Glomerular endothelial cell (primary cell): ENCODE measurements at places on chromosomes 16 and 17. TPM values are rescaled to one million over a fixed set of nuclear protein-coding genes. Genes with fewer than 3 reads are reported as not detected.

The CLEC18B gene
- 0.58 TPM in 1 of 2 replicates, not detected in the other for total RNA-seq

The GDPD1 gene
- 3.0 and 6.3 TPM in 2 replicates for total RNA-seq

The TERB1 gene
- not detected in 2 replicates for total RNA-seq

The TP53TG3C gene
- not detected in 2 replicates for total RNA-seq

The MMP15 gene
- 41.2 and 60.8 TPM in 2 replicates for total RNA-seq

The ZFPM1 gene
- total RNA-seq, result 1.6 and 3.3 TPM in 2 replicates

DNA sequence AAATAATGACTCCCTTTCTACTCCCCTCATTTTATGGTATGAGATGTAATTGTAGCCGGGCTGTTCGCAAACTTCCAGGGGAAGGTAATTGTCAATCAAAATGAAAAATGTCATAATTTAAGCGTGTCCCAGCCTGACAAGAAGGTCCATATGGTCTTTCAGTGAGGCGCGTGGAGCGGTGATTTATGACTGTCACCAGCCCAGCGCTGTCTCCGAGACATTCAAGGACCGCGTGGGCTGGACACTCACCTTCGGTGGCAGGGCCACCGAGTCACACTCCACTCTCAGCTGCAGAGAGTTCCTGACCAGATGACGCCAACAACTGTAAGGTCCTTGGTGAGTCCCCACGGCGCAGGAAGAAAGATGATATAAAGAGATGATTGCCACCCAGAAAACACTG is 157.7 kb upstream of the TNRC6C start:
- DNase-seq, result no peak

DNA sequence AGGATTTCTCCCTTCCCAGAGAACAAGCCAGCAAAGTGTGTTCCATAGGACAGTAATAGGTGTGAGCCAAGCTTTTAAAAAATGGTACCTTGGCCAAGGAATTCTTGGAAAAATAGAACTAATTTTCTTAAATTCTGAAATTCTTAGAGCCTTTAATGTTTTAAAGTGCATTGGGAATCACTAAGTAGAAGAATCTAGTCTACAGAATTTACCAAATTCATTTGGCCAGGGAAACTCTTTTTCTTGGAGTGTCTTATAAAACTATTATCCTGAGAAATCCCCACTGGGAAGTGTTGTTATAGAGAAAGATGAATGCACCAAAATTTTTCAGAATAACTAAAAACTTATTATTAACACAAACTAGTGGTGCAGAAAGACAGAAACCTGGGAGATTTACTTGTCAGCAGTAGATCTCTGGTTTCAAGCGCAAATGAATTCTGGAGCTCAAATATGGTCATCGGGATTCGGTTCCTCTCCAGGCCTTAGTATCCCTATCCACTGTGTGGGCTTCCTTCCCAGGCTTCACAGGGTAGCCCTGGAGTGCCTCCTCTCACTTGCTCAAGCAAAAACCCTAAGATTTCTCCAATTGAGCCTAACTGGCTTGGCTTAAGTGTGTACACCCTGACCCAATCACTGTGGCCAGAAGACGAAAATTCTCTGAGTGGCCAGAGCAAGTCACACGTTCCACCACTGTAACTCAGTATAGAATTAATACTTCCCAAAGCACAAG is 217.8 kb downstream of the CHD9NB start:
- no peak for DNase-seq

GRCh38 chr16:88706965-88707826 is 893 bp downstream of the CTU2 start:
- DNase-seq, result no peak

DNA sequence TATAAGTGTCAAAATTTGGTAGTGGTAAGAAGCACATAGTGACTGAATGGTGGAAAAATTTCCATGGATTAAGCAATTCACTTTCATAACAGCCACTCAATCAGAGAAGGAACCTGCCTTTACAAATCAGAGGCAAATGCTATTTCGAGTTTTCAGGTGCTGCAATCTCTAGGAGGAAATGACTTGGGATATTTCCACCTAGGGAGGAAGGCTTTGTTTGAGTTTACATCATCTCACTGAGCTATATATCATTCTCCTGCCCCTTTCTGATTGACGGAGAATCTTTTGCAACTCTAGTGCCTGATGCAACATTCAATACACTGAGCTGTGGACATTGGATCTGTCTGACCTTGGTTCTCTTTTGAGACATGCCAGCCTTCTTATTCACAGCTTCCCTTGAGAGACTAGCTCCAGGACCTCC is 26.3 kb downstream of the MARCHF10 start:
- no peak for DNase-seq

GRCh38 chr17:77190576-77190975 is 49.8 kb downstream of the SEC14L1 start:
- DNase-seq, result no peak

DNA sequence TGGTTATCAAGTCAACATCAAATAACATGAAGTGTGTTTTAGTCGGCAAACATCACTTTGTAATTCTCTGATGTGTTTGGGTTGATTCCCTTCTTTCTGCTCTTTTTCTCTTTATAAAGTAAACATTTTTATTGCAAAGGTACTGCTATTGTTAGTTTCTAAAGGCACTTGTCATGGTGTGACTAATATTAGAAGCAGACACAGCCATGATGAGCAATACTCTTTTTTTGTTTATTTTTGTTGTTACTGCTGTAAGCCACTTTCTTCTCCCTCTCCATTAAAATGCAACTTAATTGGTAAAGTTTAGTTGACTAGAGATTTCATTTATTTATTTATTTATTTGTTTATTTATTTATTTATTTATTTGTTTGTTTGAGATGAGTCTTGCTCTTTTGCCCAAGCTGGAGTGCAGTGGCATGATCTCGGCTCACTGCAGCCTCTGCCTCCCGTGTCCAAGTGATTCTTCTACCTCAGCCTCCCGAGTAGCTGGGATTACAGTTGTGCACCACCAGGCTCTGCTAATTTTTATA is 424.7 kb downstream of the WWOX start:
- no peak for DNase-seq

GRCh38 chr17:51711581-51711980 is 446.9 kb downstream of the CA10 start:
- no peak for DNase-seq

DNA sequence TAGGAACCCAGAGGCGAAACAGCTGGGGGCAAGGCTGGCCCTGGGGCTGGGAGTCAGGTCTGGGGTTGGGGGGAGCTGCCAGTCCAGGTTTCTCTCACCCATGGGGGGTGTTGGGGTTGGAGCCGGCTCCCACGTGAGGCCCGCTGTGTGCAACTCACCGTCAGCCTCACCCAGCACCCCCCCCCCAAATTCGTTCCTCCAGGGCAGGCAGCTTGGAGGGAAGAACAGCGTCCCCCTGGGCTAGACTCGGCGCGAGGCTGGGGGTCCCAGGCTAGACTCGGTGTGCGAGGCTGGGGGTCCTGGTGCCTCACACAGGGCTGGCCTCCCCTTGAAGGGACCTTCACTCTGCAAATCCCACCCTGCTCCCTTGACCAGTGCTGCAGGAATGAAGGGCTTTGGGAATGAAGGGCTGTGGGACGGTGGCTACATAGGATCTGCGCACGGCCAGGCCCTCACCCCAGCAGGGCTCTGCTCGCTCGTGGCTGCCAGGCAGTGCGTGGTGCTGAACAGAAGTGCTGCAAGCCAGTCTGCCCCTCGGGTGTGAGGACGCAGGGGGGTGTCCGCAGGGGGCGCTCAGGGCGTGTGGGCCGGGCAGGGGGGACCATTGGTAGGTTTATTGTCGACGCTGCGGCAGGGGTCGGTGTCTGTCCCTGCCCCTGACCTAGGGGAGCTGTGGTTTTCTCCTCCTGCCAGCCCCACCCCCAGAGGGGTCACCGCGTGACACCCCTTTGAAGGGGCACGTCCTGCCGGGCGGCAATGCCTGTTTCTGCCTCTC is 74.7 kb downstream of the KLHDC4 start:
- DNase-seq, result no peak

GRCh38 chr17:74608511-74608910 is 15.0 kb downstream of the CD300E start:
- DNase-seq, result no peak
